Naive thymus-derived CD8-positive, alpha-beta T cell (primary cell): ENCODE measurements at places on chromosomes 6 and 20. TPM values are rescaled to one million over a fixed set of nuclear protein-coding genes. Genes with fewer than 3 reads are reported as not detected.

NTSR1 gene
- not detected for total RNA-seq

GRM1 gene
- total RNA-seq, result not detected

ESR1 gene
- total RNA-seq, result 2.8 TPM

SMLR1 gene
- not detected for total RNA-seq

ZBTB46 gene
- not detected for total RNA-seq

NRN1 gene
- not detected for total RNA-seq

FILIP1 gene
- not detected for total RNA-seq

POLR1C gene
- 47.9 TPM for total RNA-seq

MICB gene
- total RNA-seq, result 13.8 TPM

ZNF831 gene
- total RNA-seq, result 29.9 TPM

SPDEF gene
- total RNA-seq, result not detected

LAMA4 gene
- total RNA-seq, result not detected

VIP gene
- total RNA-seq, result not detected

HSPA12B gene
- total RNA-seq, result not detected

MYL9 gene
- total RNA-seq, result not detected
